ENCODE measurements at places on chromosomes 2 and 18.

GRCh38 chr2:38293152-38293865, 83.8 kb downstream of the ATL2 start:
- DNase-seq = no peak

- no peak for DNase-seq
These were observed 33.9 kb upstream of the GORASP2 start for GRCh38 chr2:170895023-170895757.

GRCh38 chr2:109356324-109357035, 227.5 kb downstream of the SH3RF3 start:
- no peak for DNase-seq

- DNase-seq = no peak
These were observed 272.9 kb upstream of the EPHA4 start for GRCh38 chr2:221845021-221845365.

DNA sequence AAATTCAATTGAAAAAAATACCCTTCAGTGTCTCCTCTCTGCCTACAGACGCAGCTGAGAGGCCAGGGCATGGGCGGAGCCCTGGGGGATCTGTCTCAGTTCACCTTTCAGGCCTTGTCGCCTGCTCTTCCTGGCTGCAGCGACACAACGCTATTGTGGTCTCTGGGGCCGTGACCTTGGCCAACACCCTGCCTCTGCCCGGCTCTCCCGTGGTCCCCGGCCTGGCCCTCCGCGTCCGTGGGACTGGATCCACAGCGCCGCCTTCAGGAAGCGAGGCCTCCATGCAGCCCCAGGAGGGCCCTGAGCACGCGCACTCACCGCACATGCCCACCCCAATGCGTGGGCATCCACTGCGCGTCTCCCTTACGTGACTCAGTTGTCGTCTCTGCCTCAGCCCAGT, 81.1 kb downstream of the MRPS9 start:
- DNase-seq = no peak

- no peak for DNase-seq
These were observed 79.7 kb upstream of the STON1 start for GRCh38 chr2:48450256-48450655.

GRCh38 chr2:25517701-25518100, 155.7 kb downstream of the DTNB start:
- no peak for DNase-seq

GRCh38 chr18:36564841-36565240, 264.0 kb downstream of the TPGS2 start:
- DNase-seq = no peak

DNA sequence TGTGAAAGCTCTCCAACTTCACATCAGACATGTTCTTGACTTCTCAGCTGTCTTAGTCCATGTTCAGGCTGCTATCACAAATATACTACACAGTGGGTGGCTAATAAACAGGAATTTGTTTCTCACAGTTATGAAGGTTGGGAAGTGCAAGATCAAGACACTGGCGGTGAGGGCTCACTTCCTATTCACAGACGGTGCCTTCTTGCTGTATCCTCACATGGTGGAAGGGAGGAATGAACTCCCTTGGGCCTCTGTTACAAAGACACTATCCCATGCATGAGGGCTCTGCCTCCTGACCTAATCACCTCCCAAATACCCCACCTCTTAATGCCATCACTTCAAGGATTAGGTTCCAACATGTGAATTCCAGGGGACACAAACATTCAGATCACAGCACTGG, 9.7 kb downstream of the UXS1 start:
- DNase-seq = no peak

Data from stimulated activated CD4-positive, alpha-beta T cell treated with anti-CD3 and anti-CD28 coated beads, Interleukin-1b, Interleukin-23, amount 100 ng/mL, for 1 hour (primary cell).